Foreskin keratinocyte (primary cell): ENCODE measurements at places on chromosomes 4 and X. TPM values are rescaled to one million over a fixed set of nuclear protein-coding genes. Genes with fewer than 3 reads are reported as not detected.

The MSANTD1 gene
- total RNA-seq = 0.07 TPM in 2 replicates

- DNase-seq = peak; percentile 61
Observed at GRCh38 chr4:123821861-123822260, 425.3 kb downstream of the SPRY1 start.

DNA sequence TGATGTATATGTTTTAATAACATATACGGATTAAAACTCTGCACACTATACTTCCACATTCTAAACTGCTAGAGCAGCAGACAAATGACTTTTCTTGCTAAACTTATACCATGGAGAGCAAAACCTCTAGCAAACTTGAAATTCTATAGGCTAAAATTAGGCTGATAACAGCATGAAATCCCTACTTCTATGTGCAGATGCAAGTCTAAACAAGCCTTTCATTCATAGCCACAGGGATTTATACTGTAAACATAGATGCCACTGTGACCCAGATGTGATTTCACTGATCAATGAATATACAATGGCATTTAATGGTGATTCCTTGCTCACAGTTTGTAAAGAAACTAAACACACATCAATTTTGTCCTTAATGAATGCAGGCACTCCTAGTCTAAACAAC is 151.0 kb downstream of the ANTXR2 start:
- no peak for DNase-seq

The DRP2 gene
- total RNA-seq = 0.14 and 0.18 TPM in 2 replicates

GRCh38 chr4:70713453-70714078 is 8.2 kb upstream of the RUFY3 start:
- peak; percentile 21 for DNase-seq

GRCh38 chr4:163121689-163122088 is 45.0 kb downstream of the NAF1 start:
- DNase-seq = no peak

The CFAP99 gene
- not detected in 2 replicates for total RNA-seq

DNA sequence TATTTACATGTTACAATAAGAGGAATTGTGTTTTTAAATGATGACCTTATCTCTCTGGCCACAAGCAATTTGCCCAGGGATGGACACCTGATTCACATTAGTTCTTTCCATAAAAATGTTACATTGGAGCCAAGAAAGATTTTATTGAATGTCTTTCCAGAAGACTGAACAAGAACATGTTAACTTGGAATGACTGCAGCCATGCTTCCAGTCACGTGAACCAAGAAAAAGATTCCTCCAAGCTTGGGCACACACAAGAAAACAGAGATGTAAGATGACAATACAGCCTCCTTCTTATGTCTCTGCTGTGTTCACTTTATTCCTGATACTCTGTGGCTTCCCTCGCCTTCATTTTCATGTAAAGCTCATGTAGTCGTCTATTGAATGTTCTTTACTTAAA is 737.6 kb downstream of the TRIML1 start:
- DNase-seq = no peak
